Cerebellar cortex (tissue), 1 donor: ENCODE measurements at places on chromosomes 1 and 21.

DNA sequence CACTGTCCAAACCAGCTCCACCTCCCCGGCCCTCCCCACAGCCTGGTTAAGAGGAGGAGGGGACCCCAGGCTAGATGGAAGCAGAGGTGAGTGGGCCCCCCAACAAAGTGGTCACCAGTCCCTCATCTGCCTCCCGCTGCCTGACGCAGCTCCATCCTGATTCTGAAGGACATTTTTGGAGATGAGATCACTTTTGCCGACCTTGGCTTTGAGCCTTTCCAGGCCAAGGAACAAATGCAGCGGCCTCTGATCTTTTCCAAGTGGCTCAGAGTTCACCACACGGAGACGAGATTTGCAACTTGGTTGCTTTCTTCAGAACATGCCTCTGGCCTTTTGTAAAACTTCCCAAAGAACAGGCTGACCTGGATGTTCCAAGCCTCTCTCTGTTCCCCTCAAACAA, 223.1 kb downstream of the NPHP4 start:
- peak; percentile 6 for DNase-seq

DNA sequence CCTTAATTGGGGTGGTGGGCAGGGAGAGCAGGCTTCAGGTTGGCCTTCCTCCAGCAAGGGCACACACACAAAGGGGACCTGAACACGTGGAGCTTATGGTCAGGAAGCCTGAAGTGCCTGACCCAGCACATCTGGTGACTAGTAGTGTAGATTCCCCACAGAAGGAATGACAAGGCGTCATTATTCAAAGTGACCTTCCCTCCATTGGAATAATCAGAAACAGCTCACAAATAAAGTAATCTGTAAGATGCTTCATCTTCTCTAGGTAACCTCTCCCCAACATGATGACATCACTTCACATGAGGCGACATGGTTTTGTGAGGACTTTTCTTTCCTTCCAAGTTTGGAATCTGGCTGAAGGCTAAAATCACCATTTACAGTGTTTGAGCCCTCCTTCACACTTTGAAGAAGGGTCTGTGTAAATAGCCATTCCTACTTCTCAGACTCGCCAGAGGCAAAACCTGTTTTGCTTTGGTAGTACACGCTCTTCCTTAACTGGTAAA, 32.8 kb upstream of the ERG start:
- DNase-seq = no peak

GRCh38 chr1:2411801-2412394, 466 bp downstream of the PEX10 start:
- DNase-seq = no peak

DNA sequence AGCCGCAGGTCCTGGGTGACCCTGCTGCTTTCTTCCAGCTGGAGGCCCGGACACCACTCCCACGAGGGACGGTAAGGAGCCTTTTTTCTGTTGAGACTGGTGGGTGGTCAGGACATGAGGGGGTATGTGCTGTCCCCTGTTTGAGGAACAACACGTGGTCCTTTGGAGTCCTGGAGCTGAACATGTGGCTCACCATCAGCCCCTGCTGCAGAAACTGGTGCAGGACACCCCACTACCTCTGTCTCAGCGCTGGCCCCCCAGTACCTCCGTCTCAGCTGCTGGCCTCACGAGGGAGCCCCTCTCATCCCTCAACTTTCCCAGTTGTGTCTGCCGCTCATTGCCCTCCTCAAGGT, 34.7 kb downstream of the SLC19A1 start:
- DNase-seq = no peak

GRCh38 chr21:38809198-38809878, 3.6 kb downstream of the ETS2 start:
- DNase-seq = no peak

- no peak for DNase-seq
Measured at GRCh38 chr1:214458541-214458940, 92.9 kb downstream of the PTPN14 start.

- DNase-seq = no peak
Measured at GRCh38 chr1:167517535-167518330, 596 bp downstream of the CD247 start.

DNA sequence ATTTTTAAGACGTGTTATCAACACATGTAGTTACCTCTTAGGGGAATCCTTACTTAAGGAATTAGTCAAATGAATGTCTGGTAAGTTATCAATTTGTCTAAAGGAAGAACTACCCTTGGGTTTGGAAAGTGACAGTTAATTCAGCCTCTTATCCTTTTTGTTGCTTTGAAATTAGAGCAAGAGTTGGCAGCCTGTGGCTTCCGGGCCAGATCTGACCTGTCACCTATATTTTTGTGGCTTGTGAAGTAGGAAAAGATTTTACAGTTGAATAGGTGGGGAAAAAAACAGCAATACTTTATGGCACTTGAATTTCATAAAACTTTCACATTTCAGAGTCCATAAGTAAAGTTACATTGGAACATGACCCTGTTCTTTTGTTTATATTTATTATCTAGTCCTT, 5.5 kb downstream of the MRPS6 start:
- no peak for DNase-seq

DNA sequence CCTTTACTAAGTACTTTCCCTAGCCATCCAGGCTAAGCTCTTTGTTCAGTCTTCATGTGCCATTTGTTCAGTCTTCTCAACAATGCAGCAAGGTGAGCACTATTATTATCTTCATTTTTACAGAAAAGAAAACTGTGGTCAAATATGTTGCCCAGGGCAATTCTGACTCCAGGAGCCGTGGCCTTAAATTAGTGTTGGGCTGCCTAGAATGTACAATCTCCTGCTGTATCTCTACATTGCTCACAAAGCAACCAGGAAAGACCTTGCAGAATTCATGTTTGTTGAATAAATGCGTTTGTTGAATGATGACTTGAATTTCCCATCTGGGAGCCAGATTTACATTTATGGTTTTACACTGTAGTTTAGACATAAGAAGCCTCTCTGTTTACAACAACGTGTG, 14.2 kb downstream of the CD101 start:
- DNase-seq = no peak

DNA sequence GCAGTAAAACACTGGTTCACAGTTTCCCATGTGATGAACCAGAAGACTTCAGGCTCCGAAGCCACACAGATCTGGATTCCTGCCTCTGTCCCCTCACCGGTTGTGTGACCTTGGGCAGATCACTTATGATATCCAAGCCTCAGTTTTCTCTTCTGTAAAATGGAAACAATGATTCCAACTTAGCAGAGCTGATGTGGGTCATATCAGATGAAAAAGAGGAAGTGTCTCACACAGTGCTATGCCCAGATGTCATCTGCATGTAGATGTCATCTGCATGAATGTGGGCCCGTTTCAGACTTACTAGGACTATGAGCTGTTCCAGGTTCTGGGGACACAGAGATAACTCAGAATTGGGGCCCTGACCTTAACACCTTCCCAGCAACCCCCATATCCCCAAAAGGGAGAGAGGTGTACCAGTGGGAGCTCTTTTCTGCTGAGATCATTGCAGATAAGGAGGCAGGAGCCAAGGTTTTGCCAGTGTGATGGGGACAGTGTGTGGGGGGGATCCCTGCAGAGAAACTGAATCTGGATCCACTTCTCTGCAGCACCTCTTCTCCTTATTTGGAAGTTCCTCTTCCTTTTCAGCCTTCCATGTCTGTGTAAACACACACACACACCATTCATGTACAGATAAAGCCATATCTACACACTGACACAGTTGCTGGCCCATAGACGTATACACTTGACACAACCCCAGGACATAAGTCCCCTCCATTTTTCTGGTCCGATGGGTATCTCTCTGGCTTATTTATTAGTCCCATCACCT, 5.0 kb upstream of the ADGRB2 start:
- DNase-seq = no peak

GRCh38 chr1:90964444-90965035, 57.3 kb downstream of the ZNF644 start:
- DNase-seq = peak; percentile 76

DNA sequence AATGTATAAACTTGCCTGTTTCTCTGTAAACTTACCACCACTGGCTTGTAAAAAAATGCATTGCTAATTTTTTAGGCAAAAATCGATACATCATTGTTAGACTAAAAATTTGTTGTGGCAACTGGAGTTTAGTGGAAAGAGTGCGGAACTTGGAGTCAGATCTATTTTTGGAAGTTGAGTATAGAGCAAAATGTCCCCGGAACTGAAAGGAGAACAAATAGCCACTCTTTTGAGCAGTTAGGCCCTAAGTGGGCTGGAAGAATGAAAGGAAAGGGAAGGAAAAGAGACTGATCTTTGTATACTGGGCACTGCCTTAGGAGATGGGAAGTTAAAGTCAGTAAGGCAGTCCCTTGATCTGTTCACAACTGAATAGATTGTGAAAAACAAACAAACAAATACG, 30.2 kb downstream of the OPTC start:
- no peak for DNase-seq

DNA sequence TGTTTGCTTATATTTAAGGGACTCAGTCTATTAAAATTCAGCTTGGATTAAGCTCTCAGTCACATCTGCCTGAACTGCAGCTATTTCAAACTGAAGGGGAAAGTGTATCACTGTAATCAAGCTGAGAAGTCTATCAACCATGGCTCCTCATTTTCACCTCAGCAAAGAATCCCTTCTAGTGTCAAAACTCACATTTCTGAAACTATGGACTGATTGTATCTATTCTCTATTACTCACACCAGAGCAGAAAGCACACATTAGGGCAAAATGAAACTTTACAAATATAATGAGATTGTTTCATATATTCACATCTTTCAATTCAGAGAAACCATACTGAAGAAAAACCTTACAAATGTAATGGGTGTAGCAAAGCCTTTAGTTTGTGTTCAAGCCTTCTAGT, 14.6 kb upstream of the C1orf146 start:
- no peak for DNase-seq

DNA sequence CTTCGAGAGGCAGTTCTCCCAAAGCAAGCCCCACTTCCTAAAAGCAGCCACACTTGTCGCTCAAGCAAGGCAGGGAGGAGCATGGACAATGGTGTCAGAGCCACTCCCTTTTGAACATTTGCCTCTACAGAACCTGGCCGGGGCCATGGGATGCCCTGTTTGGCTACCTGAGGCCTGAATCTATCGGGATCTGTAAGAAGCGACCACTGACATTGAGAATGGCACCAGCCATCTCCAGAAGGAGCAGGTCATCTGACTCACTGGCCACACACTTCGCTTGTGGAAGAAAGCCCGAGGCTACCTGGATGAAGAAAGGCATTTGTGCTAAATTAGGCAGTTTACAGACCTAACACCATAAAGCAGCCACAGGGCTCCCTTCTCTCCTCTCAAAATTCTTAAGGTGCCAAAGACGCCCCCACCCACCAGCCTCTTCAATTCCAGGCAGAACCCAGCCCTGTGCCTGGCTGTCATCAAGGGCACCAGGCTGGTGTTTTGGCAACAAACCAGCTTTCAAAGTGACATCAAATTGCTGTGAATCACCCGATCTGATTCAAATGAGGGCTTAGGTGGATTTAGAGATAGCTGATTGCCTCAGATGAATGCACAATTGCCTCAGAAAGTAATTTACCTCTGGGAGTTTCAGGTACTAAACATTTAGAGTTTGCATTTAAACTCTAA, 104.8 kb downstream of the ETS2 start:
- no peak for DNase-seq
